ENCODE measurements at places on chromosomes 2 and 18. TPM values are rescaled to one million over a fixed set of nuclear protein-coding genes. Genes with fewer than 3 reads are reported as not detected.

- DNase-seq, result no peak
These were observed 671.6 kb upstream of the ACVR2A start for GRCh38 chr2:147173189-147173581.

Gene MC2R
- total RNA-seq, result not detected

DNA sequence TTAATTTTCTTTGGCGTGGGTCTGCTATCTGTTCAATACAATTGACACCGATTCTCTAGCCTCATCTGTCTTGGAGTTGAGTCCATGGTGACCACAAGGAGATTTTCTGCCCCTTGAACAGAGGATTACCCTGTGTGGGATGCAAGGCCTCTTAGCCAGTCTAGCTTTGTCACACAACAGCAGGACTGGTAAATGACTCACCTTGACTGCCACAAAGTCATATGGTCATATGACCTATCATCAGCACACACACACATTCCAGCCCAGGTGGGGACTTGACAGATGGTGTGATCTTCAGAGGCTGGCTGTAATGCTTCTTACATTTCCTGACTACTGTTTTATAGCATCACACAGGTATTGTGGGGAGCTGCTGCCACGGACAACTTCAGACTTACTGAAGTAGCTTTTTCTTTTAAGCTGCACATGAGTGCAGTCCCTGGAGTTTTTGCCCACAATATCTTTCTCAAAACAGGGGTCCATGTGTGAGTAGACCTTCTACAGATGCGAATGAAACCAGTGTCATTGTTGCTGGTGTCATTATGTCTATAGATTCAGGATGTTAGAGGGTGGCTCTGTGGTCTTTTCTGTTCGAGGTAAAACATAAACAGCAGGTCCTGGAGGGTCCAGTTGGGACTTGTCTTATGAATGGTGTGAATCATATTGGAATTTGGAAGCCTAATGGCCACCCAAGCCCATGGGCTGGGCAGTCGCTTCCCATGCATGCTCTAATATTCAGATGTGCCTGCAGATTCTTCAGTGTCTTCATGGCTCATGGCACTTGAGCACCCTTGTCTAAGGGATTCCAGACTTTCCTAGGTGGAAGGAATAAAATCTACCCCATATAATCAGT lies 18.6 kb upstream of the ACOXL start:
- DNase-seq, result no peak

Gene KCNIP3
- total RNA-seq, result 0.57 TPM

Gene CBLN2
- total RNA-seq, result not detected

GRCh38 chr2:134493797-134494196 lies 225.0 kb downstream of the TMEM163 start:
- DNase-seq, result no peak

DNA sequence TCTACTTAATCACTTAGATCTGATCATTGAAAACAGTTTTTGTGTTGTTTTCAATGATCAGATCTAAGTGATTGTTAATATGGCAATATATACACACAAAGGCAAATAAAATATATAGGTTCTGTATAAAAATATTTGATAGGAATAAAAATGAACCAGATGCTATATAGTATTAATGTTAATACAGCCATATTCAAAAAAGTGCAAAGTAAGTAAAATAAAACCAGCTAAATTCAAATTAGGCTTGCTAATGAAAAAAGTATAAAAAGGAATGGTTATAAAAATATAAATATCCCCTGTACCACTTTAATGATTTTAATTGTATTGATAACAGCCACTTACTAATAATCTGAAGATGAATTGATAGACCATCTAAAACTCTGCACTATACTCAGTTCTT lies 38.4 kb downstream of the VPS54 start:
- no peak for DNase-seq

GRCh38 chr2:85436836-85437487 lies 18.4 kb downstream of the SH2D6 start:
- no peak for DNase-seq

- no peak for DNase-seq
These were observed 87.8 kb downstream of the PDE11A start for GRCh38 chr2:177984749-177985148.

DNA sequence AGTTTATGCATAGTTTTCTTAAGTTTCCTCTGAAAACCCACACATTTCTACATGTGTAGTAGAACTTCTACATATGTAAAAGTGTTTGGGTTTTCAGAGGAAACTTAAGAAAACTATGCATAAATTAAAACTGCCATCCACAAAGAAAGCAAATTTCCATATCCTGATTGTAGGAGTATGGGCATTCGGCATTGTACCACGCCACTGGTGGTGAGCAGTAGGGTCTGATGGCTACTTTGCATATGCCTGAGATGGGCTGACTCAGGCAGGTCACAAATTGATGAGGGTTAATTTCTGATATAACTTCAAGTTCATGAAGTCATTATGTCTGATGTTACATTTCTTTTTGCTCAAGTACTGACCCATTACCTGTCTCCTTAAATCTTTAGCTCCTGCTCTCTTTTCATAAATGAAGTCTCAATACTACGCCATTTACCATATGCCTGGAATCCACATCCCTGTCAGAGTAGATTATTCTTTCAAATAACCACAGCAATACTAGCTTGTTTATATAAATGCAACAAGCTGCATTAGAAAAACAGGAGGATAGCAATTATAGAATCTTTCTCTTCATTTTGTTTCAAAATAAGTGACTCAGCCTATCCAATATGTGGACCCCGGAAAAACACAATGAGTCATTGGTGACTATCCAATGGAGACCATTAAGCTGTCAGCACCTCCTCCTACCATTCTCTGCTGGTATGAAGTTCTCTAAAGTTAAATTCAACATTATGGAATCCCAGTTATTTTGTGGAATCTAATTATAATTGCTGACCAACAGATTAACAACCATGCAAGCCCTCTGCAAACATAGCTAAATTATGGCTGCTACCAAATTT lies 355.2 kb upstream of the UBE2E3 start:
- DNase-seq, result no peak

Data from osteocyte (in vitro differentiated cells).